ENCODE measurements at places on chromosomes 5 and 9. TPM values are rescaled to one million over a fixed set of nuclear protein-coding genes. Genes with fewer than 3 reads are reported as not detected.

DNA sequence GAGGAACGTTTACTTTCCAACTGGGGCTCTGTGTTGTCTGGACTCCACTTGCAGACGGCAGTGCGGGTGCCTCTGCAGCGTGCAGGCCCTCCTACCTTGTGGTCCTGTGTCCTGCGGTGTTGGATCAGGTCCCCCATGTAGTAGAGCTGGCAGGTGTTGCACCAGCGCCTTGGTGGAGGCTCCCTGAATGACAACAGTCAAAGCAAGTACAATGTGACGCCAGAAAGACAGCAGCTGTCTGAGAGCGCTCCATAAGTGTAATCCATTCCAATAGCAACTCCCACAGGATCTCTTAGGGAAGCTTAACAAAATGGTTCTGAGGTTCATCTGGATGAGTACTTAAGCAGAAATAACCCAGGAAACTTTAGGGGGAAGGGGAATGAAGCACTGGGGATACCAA lies 9.9 kb downstream of the BBLN start:
- no peak for DNase-seq

- no peak for DNase-seq
These were observed 104.2 kb upstream of the ELL2 start for GRCh38 chr5:96065685-96066385.

GRCh38 chr5:124199893-124200292 lies 546.5 kb downstream of the ZNF608 start:
- DNase-seq = no peak

DNA sequence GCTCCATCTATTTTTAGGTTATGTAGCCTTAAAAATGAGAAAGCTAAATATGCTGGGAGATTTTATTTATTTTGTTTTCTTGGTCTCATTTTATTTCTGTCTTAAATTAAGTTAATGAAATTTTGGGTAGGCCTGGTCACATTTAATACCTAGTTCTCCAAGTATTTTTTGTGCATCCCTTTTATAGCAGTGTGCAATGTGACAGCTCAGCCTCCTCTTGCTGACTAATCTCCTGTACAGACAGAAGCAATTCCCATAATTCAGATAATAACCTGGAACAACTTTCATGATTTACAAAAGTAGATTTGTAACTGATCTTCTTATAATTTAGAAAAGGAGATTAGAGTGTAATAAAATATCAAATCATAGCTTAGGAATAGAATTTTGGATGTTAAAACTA lies 403.9 kb downstream of the ADGRV1 start:
- no peak for DNase-seq

- no peak for DNase-seq
These were observed 8.8 kb downstream of the MAPK9 start for GRCh38 chr5:180283026-180283615.

- no peak for DNase-seq
These were observed 71.4 kb upstream of the COL5A1 start for GRCh38 chr9:134570151-134570621.

GRCh38 chr5:92548346-92548745 lies 1032.7 kb downstream of the NR2F1-AS1 start:
- no peak for DNase-seq

DNA sequence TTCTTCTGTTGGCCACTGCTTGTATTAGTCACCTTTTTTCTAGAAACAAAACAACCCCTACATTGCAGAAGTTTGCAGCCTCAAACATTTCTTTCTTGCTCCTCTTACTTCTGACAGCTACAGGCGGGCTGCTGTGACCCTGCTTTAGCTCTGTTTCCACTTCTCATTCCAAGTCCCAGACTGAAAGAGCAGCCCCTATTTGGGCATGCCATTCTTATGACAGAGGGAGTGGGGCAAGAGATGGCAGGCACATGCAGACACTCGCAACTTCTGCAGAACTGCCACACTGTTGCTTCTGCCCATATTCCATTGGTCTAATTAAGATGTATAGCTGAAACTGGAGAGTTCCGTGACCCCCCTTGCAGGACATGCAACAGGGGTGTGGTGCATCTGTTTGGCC lies 19.6 kb upstream of the RPS23 start:
- DNase-seq = no peak

DNA sequence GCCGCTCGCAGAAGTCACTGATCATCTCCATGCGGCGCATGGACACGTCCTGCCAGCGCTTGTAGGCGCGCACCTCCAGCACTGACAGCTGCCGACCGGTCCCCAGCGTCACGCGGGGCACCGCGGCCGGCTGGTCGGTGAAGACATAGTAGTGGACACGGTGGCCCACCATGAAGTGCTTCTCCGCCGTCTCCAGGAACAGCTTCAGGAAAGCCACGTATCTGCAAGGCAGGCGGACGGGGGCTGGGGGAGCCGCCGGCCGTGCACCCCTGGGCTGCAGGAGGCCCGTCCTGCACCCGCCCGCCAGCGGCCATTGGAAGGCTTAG lies 18.9 kb downstream of the ABO start:
- no peak for DNase-seq

- DNase-seq = no peak
These were observed 170.0 kb downstream of the CCDC171 start for GRCh38 chr9:15722888-15723287.

DNA sequence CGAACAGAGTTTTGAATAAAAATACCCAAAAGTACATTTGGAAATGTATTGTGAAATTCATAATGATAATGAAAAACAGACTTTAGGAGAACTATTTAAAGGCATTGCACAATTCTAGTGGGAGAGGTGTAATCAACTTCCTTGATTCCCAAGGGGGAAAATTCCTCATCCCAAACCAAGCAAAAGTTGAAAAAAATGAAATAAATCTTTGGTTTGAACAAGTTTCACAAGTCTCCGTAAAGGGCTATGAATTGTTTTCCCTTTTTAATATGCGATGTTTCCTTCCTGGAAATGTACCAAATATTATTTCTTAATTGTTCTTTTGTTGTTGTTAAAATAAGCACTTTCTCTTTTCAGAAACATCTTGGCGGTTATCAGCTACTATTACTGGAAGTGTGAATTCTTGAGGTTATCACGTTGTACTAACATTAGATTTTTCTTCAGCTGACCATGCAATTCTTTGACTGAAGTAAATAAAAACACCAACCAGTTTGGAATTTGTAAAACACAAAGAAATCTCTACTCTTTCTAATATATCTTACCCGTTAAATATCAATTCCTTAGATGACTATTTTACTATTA lies 59.3 kb downstream of the SVEP1 start:
- no peak for DNase-seq

GRCh38 chr9:114169952-114170770 lies 14.8 kb downstream of the COL27A1 start:
- no peak for DNase-seq

DNA sequence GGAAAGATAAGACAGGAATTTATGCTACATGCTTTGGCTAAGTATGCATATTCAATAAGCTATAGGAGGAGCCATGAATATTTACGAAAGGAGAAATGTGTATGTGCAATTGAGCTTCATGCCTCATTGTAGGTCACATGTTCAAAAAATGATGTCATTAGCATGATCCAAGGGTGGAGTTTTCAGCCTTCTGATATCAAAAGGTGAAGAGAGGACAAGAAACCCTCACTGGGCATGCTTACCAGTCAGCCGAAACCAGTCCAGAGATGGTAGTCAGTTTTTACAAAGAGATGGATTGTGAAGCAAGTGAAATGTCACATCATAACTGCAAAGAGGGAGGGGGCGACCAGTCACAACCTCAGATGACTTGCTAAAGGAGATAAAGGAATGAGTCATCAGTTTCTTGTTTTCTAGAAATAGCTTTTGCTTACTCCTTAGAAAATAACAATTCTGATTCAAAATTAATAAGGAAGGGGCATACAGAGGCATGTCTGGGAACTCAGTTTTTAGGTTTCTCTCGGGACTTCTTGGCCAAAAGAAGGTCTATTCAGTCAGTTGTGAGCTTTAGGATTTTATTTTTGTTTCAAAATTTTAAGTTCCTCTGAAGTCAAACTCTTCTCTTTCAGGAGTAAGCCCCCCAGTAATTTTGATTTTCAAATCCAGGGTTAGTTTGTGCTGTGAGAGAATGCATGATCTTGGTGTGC lies 1067.8 kb upstream of the EDIL3 start:
- DNase-seq = no peak

DNA sequence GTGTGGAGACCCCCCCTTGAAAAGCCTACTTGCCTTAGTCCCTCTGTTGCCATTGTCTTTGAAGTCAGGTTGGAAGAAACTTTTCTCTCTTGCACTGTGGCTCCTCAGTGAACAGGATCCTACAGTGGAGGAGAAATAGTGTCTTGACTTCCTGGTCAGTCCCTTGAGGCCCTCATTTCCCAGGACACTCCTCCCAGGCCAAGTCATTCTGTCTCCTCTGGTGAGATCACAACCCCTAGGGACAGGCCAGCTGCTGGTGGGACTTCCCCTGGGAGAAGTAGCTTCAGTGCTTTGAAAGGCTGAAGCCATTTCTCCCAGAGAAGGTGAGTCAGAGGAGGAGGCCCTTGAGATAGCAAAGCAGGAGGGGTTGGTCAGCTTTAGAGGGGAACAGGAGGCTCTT lies 10.1 kb upstream of the GRIA1 start:
- no peak for DNase-seq

DNA sequence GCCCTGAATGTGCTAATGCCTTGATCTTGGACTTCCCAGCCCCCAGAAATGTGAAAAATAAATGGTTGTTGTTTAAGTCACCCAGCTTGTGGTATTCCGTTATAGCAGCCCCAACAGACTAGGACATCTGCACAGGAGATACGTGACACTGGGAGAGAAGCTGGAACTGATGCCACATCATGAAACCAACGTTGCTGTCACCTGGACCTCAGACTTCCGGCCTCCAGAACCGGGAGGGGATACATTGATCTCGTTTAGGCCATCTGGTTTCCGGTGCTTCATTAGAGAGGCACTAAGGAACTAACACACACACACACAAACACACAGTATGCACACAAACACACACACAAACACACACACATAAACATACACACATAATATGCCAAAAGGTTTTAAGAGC lies 75.0 kb upstream of the ICE1 start:
- no peak for DNase-seq

GRCh38 chr5:157382996-157383800 lies 76.8 kb upstream of the NIPAL4 start:
- no peak for DNase-seq

GRCh38 chr5:132754947-132755346 lies 7.7 kb downstream of the CCNI2 start:
- no peak for DNase-seq

DNA sequence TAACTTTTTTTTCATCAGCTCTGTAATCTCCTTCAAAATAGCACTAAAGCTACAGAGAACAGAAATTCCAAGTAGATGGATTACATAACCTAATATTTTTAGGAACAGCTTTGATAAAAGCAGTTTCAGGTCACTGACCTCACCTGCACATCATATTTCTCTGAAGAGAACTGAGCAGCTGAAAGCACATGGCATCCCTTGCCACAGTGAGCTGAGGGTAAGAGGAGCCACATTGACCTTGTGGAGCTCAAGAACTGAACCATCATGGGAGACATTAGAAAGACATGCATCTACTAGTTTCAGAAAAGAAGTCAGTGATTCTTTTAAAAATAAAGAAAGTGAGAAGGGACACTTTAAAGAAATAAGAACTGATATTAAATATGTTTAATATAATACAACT lies 222.7 kb downstream of the CFAP90 start:
- no peak for DNase-seq

DNA sequence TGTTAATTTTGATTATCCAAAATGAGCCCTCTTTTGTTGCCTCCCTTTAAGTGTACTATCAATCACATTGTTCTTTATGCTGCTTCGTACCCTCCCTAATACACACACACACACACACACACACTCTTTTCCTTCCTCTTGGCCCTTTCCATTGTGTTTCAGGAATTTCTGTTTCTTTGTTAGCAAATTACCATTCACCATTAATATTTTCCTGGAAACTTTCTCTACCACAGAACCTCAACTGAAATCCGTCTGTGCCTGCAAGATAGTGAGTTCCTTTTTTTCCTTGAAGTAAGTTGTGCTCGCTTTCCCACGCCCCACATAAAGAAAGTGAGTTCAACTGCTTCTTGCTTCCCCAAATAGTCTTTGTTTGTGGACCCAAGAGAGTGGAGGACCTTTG lies 61.8 kb downstream of the SMIM15 start:
- no peak for DNase-seq

DNA sequence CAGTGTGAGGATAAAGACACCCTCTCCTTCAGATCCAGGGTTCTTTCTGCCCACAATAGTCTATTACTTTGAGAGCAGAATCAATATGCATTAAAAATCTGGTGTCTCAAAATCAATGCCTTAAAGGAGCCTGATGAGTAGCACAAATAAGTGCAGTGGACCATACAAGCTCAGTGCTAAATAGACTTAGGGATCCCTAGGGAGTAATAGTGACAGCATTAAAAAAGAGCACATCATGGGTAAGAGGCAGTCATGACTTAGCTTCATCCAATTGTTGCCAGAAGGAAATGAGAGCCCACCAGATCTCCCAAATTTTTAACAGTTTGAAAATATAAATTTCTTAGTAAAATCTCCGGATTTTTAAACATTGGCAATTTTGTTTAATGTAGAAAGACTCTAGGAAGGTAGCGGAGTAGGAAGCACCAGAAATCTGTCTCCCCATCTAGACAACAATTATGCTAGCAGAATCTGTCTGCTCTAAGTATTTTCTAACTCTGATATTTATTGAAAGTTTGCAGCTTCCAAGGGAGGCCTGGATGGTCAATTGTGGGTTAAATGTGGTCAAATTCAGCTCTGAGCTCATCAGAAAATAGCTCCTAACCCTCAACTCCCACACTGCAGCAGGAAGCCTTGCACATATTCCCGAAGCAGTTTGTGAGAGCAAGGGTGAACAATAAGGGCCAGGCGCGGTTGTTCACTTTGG lies 443.9 kb downstream of the TLE1 start:
- DNase-seq = no peak

- DNase-seq = no peak
These were observed 22.4 kb downstream of the MAP1B start for GRCh38 chr5:72129725-72130124.

Gene LHFPL2
- total RNA-seq = 48.9 TPM

Gene TMC1
- 0.44 TPM for total RNA-seq

Gene PTPRD
- total RNA-seq = 5.0 TPM

Gene ZNF354C
- 9.0 TPM for total RNA-seq

Gene LAMC3
- total RNA-seq = 1.6 TPM

Gene RMRP
- 1,964 TPM for total RNA-seq

Gene DMGDH
- total RNA-seq = 7.1 TPM

Gene NR2F1-AS1
- 37.8 TPM for total RNA-seq

Gene TAF11L10
- total RNA-seq = not detected

Measured in tibial nerve (tissue), 4 donors.